ENCODE measurements at places on chromosomes 3 and 15.

DNA sequence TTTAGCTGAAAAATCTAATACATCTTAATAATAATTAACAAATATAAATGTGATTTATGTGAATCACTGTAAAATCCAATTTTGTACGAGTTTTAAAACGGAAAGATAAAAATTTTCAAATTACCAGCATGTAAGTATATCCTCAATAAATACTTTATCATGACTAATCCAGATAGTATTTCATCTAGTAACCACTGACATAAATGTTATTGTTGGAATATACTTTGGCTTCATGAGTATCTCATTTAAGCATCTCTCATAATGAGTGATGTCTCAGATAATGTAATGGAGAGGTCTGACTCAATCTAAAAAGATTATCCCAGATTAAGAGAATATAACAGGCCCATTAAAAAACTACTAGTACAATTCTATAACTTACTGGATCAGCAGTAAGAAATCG lies 216.3 kb downstream of the STAG1 start:
- no peak for DNase-seq

- DNase-seq: no peak
Measured at GRCh38 chr3:42732196-42732828, 29.7 kb upstream of the HHATL start.

- no peak for DNase-seq
Measured at GRCh38 chr15:101406526-101407195, 82.8 kb downstream of the PCSK6 start.

GRCh38 chr3:21825684-21826083 lies 74.7 kb upstream of the ZNF385D start:
- no peak for DNase-seq

DNA sequence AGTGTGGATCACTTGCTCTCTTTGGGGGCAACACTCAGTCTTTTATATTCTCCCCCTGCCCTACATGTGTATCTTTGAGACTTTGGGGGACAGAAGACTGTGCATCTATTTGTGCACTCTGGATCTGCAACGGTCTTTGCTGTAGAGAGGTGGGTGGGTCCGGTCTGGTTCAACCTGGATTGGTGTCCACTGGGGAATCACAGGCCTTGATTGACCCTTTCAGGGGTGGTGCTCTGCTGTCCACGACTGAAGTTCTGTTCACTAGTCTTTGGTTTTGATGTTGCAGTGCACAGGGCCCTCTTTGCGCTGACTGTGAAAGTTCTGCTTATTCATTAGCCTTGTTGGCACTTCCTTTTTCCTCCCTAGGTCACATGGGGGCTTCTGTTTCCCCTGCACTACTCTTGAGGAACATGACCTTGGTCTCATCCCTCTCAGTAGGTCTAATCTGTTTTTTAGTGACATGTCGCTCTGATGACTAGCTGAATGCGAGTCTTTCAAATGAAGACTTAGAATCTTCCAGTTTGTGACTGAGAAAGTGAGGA lies 284.2 kb downstream of the SV2B start:
- DNase-seq: no peak

GRCh38 chr15:27036210-27036609 lies 65.2 kb downstream of the GABRG3 start:
- DNase-seq: no peak

DNA sequence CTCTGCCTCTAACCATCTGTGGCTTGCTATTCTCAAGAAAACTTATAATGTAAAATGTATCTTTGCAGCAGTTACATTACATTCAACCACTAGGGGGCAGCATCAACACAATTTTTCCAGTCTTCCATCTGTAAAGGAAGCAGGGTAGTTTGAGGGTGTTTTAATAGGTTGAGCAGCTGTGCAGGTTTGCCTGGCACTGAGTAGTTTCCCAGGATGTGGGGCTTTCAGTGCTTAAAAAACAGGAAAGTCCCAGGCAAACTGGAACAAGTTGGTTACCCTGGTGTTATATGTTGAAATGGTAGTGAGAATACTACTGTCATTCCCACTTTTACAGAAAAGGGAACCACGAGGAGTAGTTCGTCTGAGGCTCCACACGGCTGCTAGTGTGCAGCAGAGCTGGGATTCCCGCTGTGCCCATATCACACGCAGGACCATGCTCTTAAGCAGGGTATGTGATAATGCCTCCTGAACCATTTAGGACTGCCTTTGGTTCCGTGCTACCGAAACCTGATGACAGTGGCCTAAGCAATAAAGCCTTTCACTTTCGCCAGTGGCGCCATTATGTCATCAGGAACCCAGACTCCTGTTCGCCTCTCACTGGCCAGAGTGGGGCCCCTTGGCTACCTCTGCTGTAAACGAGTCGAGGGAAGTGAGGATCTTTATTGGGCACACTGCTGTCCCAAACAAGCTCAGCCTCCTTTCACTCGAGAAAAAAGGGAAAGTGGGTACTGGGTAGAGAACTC lies 64.7 kb upstream of the ZBTB38 start:
- peak; percentile 71 for DNase-seq

DNA sequence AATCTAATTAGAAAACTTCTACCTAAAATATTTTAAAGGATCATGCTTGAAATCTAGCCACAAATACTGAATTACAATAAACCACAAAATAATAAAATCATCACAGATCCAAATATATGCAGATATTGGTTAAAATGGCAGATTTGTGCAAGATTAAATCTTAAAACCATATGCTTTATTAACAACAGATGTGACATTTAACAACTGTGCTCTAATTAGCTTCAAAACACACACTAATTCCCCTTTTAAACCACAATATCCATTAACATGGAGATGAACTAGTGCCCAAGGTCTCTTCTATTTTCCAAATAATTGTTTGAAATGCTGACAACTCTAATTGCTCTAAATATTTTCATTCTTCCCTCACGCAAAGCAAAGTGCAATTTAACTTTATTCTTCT lies 1530.3 kb downstream of the SI start:
- no peak for DNase-seq
